ENCODE measurements at places on chromosomes 1 and 21.

GRCh38 chr1:214354440-214355148 lies 73.6 kb downstream of the SMYD2 start:
- no peak for DNase-seq

- peak; percentile 68 for DNase-seq
Measured at GRCh38 chr1:54971317-54971791, 9.1 kb upstream of the TMEM61 start.

- no peak for DNase-seq
Measured at GRCh38 chr1:87402241-87403002, 73.7 kb downstream of the LMO4 start.

GRCh38 chr1:226813671-226814591 lies 56.5 kb upstream of the PSEN2 start:
- no peak for DNase-seq

DNA sequence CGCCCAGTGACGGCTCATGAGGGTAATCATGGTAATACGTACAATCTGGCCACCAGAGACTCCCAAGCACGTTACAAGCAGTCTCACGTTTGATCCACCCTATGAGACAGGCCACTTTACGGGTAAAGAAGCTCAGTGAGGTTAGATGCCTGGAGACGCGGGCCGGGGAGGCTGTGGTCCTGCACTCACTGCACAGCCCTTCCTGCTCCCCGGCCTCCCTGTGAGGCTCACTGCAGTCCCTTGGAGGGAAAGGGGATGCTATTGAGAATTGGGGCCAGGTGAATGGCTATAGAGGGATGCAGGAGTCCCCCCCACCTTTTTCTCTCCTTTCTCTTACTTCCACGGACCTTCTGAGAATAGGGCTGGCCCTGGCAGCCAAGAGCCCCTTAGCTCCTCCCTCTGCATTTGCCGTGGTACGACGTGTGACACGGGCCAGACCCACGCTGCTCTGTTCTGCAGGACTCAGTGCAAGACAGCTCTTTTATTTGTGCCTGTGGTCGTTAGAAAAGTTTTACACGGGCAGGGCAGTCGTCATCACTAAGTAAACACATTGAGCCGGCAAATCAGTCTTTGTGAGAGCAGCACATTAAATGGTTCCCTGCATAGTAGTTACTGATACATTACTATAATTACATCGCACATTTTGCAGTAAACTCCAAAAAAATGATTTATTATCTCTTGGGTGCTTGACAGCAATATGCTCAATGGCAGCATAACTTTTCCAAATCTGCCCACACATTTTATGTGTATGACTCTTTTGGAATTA lies 18.8 kb downstream of the KIF26B start:
- peak; percentile 51 for DNase-seq

DNA sequence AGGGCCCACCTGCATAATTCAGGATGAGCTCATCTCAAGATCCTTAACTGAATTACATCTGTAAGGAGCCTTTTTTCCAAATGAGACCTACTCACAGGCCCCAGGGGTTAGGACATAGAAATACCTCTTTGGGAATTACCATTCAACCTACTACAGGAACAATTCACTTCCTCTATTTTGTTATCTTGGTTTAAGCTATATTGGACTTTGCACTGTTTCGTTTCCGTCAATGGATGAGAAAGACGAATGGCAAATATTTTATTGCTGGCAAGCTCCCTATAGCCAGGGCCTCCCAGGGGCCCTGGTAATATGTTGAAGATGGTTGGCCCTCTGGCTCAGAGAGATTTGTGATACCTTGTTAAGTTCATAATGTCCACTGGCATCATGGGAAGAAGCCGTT lies 384.2 kb upstream of the DUSP10 start:
- peak; percentile 51 for DNase-seq

- no peak for DNase-seq
Measured at GRCh38 chr1:38376577-38376976, 330.0 kb upstream of the POU3F1 start.

DNA sequence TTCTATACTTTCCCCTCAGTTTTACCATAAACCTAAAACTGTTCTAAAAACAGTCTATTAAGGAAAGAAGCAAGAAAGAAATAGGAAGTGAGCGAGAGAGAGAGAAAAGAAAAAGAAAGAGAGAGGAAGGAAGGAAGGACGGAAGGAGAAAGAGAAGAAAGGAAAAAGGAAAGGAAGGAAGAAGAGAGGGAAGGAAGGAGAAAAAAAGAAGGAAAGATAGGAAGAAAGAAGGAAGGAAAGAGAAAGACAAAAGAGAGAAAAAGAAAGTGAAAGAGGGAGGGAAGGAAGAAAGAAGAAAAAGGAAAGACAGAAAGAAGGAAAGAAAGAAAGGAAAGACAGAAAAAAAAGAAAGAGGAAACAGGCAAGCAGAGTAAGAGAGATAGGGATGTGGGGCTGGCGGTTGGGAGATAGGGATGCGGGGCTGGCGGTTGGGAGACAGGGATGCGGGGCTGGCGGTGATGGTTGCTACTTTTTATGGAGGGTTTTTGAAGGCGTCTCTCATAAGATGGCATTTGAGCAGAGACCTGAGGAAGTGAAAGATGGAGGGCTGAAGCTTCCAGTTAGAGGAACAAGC lies 70.4 kb upstream of the IRF2BP2 start:
- DNase-seq = no peak

DNA sequence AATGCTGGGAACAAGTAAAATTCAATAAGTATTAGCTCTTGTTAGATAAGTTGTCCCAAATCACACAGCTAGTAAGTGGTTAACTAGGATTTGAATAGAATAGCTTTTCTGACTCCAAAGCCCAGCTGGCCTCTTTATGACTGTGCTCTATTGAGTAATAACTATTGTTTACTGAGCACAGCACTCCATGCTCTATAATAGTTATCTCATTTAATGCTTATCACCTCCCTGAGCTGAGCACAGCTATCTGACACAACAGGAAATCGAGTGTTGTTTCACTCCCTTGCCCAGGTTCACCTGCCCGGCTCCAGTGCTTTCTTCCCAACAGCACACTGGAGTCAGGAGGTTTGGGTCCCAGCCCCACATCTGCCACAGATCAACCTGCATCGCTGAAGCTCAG lies 38.8 kb upstream of the STMN1 start:
- DNase-seq = no peak

DNA sequence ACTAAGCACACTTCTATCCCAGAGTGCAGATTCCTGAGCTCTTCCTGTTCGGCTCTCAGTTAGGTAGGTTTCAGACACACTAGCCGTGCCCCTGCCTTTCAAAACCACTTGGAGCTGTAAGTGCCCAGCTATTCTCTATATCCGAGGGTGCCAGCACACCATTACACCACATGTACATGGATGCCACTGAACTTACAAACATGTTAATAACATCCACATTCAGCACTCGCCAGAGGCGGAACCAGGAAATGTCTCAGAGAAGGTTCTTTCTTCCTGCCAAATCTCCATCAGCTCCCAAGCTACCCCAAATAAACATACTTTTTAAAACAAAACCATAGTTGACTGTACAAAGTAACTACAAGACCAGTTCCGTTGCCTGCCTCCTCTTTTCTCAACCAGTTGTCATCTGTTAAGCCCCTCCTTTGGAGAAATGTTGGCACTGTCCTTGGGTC lies 78.4 kb upstream of the CTTNBP2NL start:
- DNase-seq = no peak

- no peak for DNase-seq
Measured at GRCh38 chr1:228283043-228283371, 75.2 kb downstream of the OBSCN start.

GRCh38 chr1:240608707-240609106 lies 3.2 kb downstream of the GREM2 start:
- DNase-seq = peak; percentile 51

DNA sequence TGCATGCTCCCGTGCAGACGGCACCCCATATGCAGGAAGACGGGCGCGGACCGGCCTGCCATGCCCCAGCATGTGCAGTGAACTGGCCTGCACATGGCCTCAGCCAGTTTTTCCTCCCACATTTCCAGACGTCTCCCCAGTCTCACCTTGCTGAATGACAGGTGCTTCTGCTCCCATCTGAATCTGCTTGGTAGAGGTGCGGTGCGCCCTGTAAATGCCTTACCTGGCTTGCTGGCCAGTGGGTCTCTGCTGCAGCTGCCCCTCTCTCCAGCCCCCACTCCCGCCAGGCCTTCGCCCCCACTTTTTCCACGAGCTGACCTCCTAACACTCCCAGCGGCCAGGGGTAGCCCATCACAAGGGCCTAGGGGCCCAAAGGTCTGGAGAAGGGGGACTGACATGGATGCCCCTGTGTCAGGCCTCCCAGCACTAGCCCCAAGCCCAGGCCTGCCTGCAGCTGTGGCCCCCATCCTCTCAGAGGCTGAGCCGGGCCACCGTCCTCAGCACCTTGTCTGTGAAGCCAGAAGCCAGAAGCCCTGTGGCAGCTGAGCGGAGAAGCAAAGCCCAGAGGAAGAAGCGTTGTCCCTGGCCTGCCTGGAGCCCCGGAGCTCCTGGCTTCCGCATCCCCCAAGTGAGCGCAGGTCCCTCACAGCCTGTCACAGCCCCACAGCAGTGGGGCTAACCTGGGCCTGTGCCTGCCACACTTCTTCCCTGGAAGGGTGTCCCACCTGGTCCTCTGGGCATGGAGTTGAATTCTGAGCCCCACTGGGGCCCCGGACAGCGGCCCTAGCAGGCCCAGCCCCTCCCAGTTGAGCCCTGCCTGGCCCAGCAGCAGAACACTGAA lies 3.7 kb upstream of the SLC19A1 start:
- no peak for DNase-seq

DNA sequence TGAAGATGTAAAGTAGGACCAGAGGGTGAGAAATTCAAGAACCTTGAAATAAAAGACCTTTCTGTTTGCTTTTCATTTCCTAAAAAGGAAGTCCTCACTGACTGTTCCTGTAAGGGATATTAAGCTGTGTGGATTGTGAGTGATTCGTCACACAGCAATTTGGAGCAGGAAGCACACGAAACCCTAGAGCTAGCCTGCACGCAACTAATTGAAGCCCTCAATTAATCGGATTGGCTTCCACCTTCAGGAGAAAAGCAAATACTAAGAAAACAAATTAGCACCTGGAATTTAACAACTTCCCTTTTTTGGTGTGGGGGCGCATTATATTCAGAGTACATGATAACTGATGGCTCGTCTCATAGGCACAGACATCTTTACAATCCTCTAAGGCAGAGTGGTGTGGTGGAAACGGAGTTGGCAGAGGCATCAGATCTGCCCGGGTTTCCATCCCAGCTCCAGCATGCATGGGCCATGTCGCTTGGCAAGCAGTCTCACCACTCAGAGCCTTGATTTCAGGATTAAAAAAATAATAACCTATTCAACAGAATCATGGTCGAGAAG lies 95.2 kb downstream of the KCNJ15 start:
- DNase-seq = no peak

- no peak for DNase-seq
Measured at GRCh38 chr1:228164561-228165371, 838 bp upstream of the IBA57 start.

DNA sequence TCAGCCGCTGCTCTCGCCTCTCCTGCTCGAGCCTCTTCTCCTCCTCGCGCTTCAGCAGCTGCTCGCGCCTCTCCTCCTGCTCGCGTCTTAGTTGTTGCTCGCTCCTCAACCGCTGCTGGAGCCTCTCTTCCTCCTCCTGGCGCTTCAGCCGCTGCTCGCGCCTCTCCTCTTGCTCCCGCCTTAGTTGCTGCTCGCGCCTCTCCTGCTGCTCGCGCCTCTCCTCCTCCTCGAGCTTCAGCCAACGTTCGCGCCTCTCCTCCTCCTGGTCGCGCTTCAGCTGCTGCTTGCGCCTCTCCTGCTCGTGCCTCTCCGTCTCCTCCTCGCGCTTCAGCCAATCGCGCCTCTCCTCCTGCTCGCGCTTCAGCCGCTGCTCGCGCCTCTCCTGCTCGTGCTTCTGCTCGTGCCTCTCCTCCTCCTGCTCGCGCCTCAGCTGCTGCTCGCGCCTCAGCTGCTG lies 3.7 kb downstream of the TCHH start:
- DNase-seq = no peak

- no peak for DNase-seq
Measured at GRCh38 chr1:172775606-172776005, 116.7 kb downstream of the FASLG start.

- no peak for DNase-seq
Measured at GRCh38 chr21:33377221-33377920, 25.8 kb upstream of the IFNGR2 start.

DNA sequence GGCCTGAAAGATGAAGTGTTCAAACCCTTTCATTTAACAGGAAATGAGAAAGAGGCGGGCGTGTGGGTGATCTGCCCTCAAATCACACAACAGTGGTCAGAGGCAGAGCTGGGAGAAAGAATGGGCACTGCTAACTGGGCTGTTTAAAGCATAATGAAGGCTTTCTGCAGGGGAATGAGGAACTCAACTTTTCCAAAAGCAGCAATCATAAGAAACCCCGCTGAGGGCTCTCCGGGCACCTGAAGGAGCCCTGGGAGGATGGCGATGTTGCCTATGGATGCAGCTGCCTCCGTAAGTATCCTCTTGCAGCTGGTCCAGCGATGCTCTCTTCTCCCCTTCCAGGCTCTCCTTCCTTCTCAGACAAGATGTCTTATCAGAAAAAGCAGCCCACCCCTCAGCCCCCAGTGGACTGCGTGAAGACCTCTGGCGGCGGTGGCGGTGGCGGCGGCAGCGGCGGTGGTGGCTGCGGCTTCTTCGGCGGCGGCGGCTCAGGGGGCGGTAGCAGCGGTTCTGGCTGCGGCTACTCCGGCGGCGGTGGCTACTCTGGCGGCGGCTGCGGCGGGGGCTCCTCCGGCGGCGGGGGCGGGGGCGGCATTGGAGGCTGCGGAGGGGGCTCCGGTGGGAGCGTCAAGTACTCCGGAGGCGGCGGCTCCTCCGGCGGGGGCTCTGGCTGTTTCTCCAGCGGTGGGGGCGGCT lies 1.2 kb downstream of the LORICRIN start:
- DNase-seq = no peak

GRCh38 chr1:165162671-165163241 lies 193.8 kb downstream of the LMX1A start:
- peak; percentile 52 for DNase-seq

- DNase-seq = peak; percentile 92
Measured at GRCh38 chr1:218377143-218377660, 32.1 kb downstream of the TGFB2 start.

- no peak for DNase-seq
Measured at GRCh38 chr21:42040411-42041180, 30.4 kb upstream of the ZBTB21 start.

GRCh38 chr21:34801519-34802132 lies 132.8 kb downstream of the CLIC6 start:
- DNase-seq = no peak

GRCh38 chr1:87129606-87130005 lies 199.1 kb upstream of the LMO4 start:
- DNase-seq = no peak

- DNase-seq = no peak
Measured at GRCh38 chr1:17287130-17287776, 20.7 kb upstream of the PADI4 start.

DNA sequence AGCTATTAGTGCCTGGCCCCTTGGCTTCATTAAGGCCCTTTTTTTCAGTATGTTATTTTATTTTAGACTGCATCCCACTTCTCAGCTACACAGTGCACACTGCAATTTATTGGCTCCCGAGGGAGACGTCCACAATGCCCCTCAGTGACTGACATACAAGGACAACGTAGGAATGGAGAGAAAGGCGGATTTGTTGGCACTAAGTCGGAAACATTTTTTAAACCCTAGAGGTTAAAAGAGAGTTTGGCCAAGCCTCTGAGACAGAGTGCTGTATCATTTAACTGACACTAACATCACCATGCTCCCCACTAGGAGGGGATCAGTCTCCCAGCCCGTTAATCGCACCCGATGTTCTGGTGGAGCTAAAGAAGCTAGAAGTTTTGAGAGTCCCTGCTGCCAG lies 45.7 kb upstream of the FOXD3 start:
- no peak for DNase-seq

- DNase-seq = no peak
Measured at GRCh38 chr1:28412731-28413130, 43.2 kb downstream of the PHACTR4 start.

Measured in HT-29 (cell line).